ENCODE measurements at places on chromosomes 4 and X. TPM values are rescaled to one million over a fixed set of nuclear protein-coding genes. Genes with fewer than 3 reads are reported as not detected.

GRCh38 chr4:120703908-120704307 is 218.6 kb downstream of the PRDM5 start:
- no peak for DNase-seq

DNA sequence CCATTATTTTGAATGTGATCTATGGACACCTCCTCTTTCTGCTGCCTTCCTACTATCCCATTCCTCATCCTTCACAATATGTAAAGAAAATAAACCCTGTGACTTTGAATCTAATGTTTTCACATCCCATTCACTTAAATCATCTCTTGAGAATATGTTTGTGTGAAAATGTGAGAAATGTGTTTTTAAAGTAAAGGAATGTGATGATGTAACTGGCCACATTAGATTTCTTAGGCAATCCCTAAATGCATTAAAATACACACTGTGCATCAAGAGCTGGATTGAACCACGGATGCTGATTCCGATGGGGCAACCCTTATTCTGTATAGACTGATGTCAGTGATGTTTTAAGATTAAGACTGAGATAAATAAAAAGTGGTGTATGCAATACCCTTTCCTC is 558.9 kb upstream of the TENM3 start:
- peak; percentile 67 for DNase-seq

- DNase-seq = peak; percentile 27
Measured at GRCh38 chr4:105637408-105638176, 70.9 kb downstream of the INTS12 start.

DNA sequence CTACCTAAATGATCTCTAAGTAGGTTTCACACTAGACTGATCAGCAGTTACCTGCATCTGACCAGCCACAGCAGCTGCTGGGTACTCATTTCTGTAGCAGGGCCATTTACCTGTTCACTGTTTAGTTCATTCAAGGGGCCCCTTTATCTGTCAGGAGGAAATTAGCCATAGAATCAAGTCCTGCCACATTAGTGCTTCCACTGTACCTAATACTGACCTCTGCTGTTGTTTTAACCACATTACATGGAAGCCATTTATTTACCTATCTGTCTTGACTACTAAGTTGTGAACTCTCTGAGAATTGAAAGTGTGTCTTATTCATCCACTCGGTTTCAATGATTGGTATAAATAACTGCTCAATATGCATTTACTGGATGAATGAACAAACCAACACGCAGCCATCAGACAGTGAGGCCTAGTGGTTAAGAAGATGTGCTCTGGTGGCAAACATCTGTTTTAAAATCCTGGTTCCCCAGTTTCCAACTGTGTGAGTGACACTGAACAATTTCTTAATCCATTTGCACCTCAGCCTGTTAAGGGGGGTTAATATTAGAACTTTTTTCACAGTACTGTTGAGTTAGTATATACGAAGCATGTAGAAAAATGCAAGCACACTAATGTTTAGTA is 30.0 kb upstream of the ANXA5 start:
- peak; percentile 79 for DNase-seq

The PCDH18 gene
- total RNA-seq = 181 TPM

The ZNF280C gene
- 7.1 TPM for total RNA-seq

The SPOCK3 gene
- total RNA-seq = not detected
